LoVo (cell line): ENCODE measurements at places on chromosomes 5 and 9.

- peak; percentile 86 for DNase-seq
These were observed 30.0 kb upstream of the PSD2 start for GRCh38 chr5:139765409-139766217.

GRCh38 chr5:42268630-42269029 is 154.6 kb upstream of the GHR start:
- no peak for DNase-seq

DNA sequence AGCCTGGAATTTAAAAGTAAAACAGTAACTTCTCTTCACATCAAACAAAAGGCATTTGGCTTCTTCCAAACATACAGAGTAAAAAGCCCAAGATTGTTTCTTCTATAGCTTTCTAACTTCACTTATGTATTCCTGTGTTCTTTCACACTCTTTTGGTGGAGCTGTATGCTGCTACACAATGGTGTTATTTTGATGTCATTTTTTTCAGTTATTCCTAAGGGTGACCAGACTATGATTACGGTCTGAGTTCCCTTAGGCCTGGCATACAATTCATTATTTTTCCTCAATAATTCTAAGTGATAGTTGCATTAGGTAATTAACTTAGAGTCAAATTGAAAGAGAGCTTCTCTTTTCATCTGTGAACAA is 66.3 kb upstream of the IL7R start:
- DNase-seq: no peak

- peak; percentile 96 for DNase-seq
These were observed 8.3 kb upstream of the SPATA31C1 start for GRCh38 chr9:87909310-87910041.

DNA sequence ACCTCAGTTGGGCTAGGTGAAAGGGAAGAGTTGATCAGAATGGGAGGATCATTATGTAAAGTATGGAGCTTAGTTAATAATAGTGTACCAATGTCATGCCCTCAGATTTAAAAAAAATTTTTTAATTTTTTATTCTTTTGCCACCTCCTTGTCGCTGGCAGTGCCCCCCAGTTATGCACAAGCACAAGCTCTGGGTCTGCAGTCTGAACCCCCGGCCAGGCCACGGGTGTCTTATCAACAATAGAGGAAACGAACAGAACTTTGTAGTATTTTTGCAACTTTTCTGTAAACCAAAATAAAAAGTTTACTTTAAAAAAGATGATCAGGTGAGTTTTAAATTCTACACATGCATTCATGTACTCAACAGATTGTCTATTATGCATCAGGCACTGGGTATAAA is 1.4 kb upstream of the GM2A start:
- DNase-seq: no peak

- no peak for DNase-seq
These were observed 44.1 kb upstream of the MROH2B start for GRCh38 chr5:41115281-41115680.

- DNase-seq: no peak
These were observed 261.1 kb upstream of the IRX4 start for GRCh38 chr5:2143646-2144353.

DNA sequence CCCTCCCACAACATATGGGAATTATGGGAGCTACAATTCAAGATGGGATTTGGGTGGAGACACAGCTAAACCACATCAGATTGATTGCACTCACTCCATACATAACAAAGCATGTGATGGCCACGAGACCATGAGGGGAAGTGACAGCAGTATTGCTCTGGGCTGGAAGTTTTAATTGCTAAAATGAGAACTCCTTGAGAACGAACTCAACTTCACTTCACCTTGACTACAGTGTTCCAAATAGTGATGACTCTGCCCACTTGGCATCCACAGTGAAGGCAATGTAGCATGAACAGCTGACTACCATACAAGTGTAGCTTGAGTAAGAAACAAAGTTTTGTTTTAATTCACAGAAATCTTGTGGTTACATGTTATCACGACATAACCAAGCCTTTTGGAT is 739 bp upstream of the SPINK7 start:
- DNase-seq: no peak

DNA sequence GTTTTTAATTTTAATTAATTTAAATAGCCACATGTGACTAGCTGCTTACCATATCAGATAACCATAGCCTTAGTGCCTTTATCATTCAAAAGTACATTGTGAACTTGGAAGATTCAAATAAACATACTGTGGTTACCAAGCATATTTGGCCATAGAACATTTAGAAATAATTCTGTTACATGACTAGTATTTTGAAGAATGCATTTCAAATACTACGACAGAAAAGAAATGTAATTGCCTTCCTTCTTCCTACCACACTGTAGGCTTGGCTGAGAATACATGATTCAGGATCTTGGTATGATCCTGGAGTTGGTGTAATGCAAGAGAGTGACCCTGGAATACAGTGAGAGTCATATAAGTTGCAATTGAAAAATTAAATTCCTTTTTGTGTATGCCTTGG is 109.7 kb upstream of the PCA3 start:
- DNase-seq: no peak

- no peak for DNase-seq
These were observed 30.3 kb downstream of the MELK start for GRCh38 chr9:36603006-36603405.

GRCh38 chr5:128667152-128667551 is 129.1 kb upstream of the FBN2 start:
- no peak for DNase-seq

DNA sequence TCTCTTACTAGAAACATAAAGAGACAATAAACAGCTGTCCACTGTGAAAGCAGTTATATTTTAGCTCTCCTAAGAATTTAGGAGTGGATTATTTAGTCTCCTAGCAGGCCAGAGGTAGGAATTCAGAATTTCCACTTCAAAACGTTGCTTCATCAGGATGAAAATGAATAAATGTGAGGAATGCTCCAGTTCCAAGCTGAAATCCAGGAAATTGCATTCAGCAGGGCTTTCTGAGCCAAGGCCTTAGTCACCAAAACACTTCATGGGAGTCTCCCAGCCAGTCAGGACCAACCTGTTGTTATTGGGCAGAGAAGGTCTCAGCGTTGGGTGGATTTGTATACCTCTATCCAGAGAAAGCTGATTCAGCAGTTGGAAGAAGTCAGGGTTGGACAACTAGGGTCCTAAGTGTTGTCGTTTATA is 1040.3 kb downstream of the TLE1 start:
- no peak for DNase-seq

DNA sequence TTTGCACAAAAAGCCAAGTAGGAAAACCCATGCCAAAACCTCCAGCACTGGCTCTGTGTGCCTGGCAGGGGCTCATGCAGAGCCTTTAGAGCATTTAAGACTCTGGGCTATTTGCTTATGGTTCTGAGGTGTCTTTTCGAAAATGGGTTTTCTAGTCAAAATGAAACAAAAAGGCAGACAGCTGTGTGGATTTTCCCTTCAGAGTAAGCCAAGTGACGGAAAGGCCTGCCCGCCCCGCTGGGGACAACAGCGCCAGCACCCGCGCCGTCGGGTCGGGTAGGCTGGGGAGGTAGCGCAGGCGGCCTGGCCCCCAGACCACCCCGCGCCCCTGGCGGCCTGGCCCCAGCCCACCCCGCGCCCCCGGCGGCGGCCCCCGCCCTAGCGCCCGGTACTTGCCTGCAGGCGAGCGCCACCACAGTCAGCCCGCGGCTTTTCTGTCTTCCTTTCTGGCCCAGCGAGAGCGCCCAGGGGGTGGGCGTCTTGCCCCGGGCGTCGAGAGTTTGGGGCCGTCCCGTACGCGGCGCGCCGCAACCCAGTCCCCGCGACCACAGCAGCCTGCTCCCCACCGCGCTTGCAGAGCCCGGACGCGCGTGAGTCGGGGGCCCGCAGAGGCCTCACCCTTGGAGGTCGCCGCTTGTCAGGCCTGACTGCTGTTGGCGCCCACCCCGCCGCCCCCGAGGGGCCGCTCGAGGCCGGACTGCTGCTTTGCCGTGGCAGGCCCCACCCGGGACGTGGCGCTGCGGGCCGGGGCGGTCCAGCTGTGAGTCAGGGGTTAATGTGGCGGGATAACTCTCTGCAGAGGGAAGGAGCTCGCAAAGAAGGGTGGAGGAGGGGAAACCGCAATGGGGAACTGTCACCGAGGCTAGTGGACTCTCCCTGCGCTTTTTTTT is at the start of gene TICAM2:
TSS of gene TICAM2 (minus strand) at position 779 of the 890 bp plus-strand sequence. CDS start 21,223 bp downstream, outside the sequence.
- DNase-seq: peak; percentile 23
